Activated T-cell treated with anti-CD3 and anti-CD28 coated beads for 1 hour (primary cell): ENCODE measurements at places on chromosomes 13 and 19.

- no peak for DNase-seq
Measured at GRCh38 chr13:80473695-80474094, 132.8 kb upstream of the SPRY2 start.

- no peak for DNase-seq
Measured at GRCh38 chr19:11164879-11165406, 9.4 kb upstream of the SPC24 start.

DNA sequence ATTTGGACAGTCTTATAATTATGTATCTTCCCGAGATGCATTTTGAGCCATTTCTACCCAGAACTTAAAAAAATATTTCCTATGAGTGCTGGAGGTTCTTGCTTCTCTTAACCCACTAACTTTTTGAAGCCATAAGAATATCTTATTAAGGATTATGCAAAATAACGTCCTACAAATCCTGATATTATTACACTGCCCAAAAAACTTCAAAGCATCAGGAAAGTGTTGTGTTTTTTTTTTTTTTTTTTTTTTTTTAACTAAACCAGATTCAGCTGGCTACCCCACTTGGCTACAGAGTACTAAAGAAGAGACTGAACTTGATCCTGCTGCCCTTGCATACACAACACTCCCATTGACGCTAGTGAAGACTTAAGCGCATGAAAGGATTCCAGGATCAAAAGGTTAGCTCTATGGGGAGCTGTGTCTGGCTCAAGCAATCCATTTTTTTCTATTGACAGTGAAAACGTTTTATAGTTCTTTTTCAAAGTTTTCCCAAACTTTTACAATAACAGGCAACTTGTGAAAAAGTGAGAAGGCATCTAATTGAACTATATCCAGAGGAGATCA, 141.4 kb downstream of the KCNRG start:
- no peak for DNase-seq

GRCh38 chr19:5698635-5699422, 8.7 kb downstream of the RPL36 start:
- no peak for DNase-seq

DNA sequence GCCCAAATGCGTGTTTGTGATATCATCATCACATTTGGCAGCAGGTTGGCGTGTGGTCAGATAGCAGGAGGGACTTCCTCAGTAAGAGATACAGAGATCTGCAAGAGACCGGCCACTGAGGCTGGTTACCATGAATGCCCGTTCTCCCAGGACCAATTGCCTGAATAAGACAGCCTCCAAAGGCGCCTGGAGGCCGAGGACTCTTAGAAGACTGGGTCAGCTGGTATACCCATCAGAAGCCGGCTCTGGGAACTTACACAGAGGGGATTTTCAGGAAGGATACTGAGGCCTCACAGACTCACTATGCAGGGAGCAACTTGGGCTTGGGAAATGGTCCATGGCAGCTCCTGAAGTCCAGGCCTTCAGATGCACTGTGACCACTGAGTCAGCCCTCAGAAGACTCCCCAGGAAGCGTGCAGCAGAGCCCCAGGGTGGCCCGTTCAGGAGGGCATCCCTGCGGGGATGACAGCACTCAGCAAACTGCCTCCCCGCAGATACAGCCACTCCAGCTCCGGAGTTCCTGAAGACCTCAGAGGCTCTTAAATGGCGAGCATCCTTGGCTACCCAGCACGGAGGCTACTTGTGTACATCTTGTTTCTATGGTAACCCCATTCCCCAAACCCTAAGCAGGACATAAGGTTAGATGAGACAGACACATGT, 26.4 kb upstream of the VSTM2B start:
- no peak for DNase-seq

- no peak for DNase-seq
Measured at GRCh38 chr13:80462037-80462436, 121.1 kb upstream of the SPRY2 start.

GRCh38 chr13:56752636-56753035, 388.1 kb upstream of the PRR20A start:
- no peak for DNase-seq

- no peak for DNase-seq
Measured at GRCh38 chr19:51096473-51097165, 11.6 kb downstream of the CTU1 start.

- DNase-seq: no peak
Measured at GRCh38 chr13:113062691-113063090, 42.9 kb upstream of the F7 start.

- no peak for DNase-seq
Measured at GRCh38 chr13:26061947-26062346, 10.1 kb upstream of the SHISA2 start.

GRCh38 chr13:33153421-33154404, 131.8 kb downstream of the STARD13 start:
- DNase-seq: no peak

DNA sequence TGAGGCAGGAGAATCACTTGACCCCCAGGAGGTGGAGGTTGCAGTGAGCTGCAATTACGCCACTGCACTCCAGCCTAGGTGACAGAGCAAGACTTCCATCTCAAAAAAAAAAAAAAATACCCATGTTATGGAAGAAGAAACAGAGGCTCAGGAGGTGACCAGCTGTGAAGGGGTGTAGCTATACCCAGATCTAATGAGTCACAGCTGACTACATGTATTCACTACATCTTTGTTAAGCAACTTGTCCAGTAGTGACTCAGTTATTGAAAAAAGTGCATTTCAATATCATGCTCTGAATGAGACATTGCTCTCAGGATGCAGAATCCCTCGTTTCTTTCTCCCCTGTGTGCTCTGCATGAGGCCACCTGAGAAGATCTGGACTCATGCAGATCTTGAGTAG, 16.1 kb upstream of the SPART start:
- DNase-seq: no peak

- no peak for DNase-seq
Measured at GRCh38 chr19:44636439-44637389, 7.0 kb upstream of the PVR start.

DNA sequence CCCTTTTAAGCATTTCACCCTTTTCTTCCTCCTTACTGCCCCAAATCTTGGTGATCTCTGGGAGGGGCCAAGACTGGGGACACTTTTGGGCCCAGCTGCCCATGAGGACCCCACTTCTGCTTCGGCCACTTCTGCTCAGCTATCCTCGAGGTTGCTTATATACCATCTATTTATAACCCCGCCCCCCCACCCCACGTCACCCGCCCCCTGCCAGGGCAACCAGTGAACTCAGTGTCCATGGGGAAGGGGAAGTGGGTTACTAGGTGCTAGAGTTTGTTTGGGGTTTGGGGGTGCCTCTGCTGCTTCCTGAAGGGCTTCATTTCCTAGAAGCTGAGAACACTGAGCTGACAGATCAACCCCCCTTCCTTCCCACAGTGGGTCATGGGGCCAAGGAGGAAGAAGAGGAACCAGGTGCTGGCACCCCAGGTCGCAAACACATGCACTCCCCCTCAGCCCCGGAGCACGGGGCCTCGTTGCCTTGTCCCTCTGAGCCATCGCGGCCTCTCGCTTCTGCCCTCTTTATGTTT, 6.1 kb upstream of the ADGRE5 start:
- peak; percentile 55 for DNase-seq

DNA sequence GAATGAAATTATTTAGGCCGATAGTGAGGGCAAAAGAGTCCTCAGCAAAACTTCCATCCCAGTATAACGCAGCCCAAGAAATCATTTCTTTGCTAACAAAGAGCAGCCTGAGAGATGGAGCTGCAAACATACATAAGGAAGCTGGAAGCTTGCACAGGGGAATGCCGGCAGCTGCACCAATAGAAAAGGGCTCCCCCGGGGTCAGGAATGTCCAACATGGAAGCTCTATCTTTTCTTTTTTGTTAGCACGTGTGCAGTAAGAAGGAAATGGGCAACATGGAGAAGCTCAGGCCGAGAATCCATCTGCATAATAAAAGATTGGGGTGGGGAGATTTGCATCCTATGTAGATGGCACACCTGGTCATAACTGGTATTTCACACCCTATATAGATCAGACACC, 1363.5 kb upstream of the PCDH20 start:
- no peak for DNase-seq

GRCh38 chr13:51266642-51267041, 44.4 kb downstream of the FAM124A start:
- no peak for DNase-seq

DNA sequence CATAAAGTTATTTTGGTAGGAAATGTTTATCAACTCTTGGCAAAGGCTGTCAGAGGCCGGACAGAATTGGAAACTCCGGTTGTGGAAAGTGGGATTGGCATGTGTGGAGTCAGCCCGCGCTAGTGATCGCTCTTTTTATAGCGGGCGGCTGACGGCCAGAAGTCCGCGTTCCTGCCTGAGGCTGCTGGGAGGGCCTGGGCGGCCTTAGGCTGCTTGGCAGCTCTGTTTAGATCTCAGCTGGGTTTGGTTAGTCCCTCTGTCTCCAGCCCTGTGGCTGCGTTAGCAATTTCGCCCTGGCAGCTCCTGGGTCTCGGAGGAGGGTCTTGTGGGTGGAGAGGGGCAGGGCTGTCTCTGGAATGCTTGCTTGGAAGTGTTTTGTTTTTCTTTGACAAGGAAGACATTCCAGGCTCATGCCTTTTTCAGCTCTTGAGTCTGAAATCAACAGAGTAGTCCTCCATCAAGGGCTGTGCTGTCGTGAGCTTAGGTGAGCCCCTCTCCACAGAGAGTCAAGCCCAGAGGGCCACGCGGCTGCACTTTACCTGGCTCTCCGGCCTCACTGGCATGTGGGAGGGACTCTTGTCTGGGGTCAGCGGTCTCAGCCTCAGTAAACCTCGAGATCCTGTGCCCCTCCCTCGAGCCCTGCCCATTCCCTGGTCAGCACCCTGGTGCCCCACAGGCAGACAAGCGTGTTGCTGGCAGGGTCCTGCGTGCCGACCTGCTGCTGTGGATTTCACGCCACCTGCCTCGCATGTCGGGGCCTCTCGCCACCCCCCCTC, 22.5 kb downstream of the DOT1L start:
- DNase-seq: no peak

DNA sequence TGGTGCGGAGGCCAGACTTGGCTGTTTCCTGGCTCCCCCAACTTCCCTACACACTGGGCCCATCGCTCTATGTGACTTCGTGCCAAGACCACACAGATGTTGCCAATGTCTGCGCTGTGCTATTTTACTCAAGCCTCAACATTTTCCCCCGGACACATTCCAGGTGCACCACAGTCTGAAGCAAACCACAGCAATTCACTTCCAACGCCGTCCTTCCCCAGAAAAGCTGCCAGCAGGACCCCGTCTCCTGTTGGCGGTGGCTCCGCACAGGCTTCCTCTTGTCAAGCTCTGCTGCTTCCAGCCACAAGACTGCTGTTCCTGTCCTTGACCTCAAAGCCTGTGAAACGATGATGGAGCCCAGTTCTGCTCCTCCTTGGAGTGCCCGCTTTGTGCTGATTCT, 100.7 kb downstream of the CRYL1 start:
- no peak for DNase-seq

GRCh38 chr13:50714891-50715290, 128.6 kb downstream of the DLEU7 start:
- no peak for DNase-seq

GRCh38 chr19:56873493-56873892, 33.0 kb upstream of the PEG3 start:
- DNase-seq: no peak

DNA sequence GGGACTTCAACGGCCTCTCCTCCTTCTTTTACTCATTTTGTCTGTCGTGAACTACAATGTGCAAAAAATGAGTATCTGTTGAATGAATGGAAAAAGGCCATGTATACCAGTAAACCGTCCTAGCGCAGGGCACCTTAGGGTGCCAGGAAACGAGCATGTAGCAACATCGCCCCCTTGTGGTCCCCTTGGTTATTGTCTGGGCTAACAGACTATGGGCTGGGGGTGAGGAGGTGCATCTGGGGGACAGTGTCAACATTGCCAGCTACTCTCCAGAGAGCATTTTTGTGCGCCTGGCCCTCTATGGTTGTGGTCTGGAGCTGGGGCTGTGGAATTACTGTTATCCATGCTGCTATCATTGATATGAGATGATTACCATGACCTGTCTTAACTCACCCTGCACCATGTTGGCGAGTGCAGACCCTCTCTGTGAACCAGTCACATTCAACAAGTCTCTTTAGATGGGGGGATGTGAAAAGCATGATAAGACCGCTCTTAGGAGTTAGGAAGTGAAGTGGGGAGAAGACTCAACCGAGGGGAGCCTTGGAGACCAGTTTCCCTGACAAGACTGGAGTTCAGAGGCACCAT, 22.8 kb upstream of the SIGLEC11 start:
- DNase-seq: peak; percentile 76

- no peak for DNase-seq
Measured at GRCh38 chr13:109331898-109332297, 454.5 kb downstream of the IRS2 start.

GRCh38 chr19:13015361-13016223, 20.3 kb downstream of the NFIX start:
- no peak for DNase-seq

DNA sequence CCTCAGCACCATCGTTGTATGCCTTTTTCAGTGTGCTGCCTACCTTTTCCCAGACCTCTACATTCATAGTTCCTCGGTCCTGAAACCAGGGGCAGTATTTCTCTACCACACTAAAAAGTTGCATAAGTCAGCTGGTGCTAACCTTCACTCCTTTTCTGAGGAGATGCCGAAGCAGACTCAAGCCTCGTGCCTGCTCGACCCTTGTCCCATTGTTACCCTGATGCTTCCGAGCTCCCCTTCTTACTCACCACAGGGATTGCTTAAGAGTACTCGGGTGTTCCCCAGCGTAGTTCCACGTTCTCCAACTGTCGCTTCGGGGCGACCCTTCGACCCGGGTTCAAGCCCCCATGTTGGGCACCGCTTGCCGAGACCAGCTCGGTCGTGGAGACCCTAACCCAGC, 19.0 kb upstream of the IL17D start:
- DNase-seq: no peak

DNA sequence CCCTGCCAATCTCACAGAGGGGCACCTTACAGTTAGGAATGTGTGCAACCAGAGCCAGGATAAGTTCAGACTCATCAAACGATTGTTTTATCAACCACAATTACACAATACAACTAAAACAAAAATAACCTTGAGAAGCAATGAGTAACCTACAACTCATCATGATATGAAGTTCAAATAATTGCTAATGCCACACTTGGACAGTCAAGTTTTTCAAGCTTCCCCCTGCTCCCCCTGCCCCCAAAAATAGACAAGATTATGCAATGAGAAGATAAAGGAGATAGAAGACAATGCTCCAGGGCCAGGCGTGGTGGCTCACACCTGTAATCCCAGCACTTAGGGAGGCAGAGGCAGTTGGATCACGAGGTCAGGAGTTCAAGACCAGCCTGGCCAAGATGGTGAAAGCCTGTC, 13.6 kb upstream of the KPNA3 start:
- no peak for DNase-seq

DNA sequence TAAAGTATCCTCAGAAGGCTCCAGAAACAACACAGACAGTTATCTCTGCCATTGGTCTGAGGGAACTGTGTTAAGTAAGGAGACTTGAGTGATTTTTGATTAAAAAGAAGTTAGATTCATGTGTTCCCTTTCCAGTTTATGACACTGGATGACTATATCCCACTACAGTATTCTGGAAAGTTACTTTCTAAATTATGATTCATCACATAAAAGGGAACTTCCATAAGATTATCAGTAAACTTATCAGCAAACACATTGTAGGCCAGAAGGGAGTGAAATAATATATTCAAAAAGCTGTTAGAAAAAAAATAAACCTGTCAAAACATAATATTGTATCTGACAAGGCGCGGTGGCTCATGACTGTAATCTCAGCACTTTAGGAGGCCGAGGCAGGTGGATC, 700.0 kb downstream of the SLITRK6 start:
- no peak for DNase-seq
